ENCODE measurements at places on chromosomes 7 and 10.

DNA sequence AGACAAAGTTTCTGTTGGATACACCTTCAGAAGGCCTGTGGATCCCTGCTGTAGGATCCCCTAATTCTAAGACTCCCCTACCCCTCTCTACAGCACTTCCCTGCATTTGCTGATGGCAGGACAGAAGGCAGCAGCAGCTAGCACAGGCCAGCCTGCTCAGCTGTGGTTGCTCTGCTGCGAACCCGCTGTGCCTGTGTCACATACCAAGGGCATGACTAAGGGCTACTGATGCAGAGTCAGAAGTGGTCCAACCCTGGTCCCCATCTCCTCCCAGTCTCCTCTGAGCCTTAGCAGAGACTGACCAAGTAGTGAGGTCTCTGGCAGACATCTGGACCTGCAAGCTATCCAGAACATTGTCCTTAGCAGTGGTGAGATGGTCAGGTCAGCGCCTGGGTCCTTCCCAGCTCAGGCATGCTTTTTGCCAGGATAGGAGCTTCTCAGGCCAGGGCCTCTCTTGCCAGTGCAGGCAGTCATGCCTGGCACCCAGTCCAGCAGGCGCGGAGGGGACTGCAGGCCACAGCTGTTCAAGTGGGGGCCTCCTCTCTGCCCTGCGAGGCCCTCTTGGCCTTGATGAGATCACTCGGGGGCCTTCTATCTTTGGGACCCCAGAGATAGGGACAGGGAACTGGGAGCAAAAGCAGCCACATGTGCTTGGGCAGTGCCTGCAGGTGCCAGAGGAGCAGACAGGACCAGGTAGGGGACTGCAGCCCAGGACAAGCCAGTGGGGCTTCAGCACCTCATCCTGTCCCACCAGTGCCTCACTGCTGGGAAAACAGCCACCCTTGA is 146.4 kb downstream of the ZNF248 start:
- no peak for DNase-seq

DNA sequence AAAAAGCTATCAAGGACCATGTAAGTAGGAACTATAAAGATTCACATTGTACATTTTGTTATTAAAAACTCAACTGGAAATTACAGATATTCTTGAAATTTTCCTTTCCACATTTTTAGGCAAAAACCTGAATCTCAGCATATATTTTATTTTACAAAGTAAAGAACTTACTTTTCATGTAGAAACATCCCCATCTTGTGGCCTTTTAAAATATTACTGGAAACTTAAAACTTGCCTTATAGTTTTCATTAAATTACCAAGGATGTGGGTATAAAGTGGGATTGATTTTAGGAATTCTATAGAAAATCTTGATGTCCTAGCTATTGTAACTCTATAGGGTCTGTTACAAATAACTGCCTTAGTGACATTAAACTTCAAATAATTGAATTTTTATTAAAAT is 10.6 kb downstream of the DBF4 start:
- DNase-seq: peak; percentile 55

GRCh38 chr7:132919771-132920170 is 162.1 kb downstream of the CHCHD3 start:
- DNase-seq: no peak

DNA sequence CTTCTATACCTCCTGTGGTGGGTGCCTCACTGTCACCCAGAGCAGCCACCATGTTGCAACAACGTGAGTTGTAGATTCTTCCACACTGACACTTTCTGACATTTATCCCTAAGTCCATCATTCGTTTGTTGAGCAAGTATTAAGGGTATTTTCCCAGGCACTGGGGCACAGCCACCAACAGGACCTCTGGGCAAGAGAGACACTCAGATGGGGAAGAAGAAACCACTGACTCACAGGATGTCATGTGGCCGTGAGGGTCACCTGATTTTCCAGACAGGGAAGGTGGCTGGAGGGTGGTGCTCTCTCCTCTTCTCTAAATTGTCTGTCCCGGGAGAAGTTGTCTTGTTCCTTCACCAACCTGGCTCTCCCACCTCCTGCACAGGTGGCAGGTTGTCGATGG is 51.7 kb upstream of the PPIF start:
- DNase-seq: no peak

- no peak for DNase-seq
Measured at GRCh38 chr10:122233857-122234348, 37.2 kb upstream of the BTBD16 start.

DNA sequence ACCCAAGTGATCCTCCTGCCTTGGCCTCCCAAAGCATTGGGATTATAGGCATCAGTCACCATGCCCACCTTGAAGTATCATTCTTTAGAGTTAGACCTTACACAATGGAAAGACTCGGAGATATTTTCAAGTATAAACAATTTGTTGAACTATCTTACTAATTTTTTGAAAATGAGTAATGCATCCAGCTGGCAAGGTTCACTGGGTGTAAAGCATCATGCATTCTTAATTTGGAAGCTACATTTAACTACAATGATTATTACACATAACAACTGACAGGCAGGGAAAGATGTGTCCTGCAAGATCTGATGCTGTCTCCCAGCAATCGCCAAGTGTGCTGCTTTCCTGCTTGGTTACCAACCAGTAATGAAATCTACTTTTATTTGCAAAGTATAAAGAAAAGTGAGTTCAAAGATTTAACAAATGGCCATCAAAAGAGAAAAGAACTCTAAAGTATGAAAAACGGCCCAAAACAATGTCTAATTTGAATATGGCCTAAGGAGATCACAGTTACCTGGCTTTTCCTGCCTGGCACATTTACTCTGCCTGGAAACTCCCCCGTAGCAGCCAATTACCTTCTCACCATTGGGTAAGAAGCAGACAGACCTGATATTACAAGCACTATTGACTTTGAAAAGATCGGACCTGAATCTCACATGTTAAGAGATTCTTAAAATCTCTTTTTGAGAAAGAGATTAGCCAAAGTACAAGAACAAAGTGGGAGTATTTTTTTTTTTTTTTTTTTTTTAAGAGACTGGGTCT is 59.3 kb upstream of the NMT2 start:
- DNase-seq: no peak

- DNase-seq: no peak
Measured at GRCh38 chr7:47326808-47327207, 255.1 kb downstream of the TNS3 start.

GRCh38 chr7:46879783-46880182 is 702.1 kb downstream of the TNS3 start:
- no peak for DNase-seq

DNA sequence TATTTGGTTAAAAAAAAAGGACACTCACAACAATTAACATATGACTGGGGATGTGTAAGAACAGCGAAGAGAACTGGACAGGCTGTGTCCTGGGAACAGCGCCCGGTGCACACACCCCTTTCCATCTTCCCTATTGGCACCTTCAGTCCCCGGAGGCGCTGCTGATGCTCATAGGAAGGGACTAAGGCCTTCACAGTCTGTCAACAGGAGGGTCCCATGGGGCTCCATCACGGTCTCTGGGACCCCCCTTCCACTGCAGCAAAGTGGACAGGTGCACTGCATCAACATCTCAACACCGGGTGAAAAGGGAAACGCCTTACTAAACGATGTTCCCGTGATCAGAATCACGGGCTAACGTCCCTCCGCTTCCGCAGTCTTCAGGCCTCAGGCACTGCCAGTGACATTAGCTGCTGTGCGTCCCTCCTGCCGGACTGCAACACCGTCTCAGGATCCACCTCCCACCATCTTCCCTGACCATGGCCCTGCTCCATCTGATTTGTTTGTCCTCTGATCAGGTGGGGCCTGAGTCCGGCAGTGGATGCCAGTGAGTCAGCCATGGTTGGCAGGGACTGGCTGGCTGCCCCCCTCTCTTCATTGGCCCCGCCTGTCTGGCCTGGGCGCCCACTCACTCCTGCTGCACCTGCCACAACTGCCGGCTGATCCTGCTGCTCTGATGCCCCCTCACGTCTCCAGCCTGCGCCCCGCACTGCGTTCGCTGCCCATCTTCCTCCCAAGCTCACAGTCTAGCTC is 614.7 kb downstream of the DNAJB6 start:
- DNase-seq: no peak

GRCh38 chr7:9785211-9785610 is 1188.5 kb upstream of the PHF14 start:
- no peak for DNase-seq

DNA sequence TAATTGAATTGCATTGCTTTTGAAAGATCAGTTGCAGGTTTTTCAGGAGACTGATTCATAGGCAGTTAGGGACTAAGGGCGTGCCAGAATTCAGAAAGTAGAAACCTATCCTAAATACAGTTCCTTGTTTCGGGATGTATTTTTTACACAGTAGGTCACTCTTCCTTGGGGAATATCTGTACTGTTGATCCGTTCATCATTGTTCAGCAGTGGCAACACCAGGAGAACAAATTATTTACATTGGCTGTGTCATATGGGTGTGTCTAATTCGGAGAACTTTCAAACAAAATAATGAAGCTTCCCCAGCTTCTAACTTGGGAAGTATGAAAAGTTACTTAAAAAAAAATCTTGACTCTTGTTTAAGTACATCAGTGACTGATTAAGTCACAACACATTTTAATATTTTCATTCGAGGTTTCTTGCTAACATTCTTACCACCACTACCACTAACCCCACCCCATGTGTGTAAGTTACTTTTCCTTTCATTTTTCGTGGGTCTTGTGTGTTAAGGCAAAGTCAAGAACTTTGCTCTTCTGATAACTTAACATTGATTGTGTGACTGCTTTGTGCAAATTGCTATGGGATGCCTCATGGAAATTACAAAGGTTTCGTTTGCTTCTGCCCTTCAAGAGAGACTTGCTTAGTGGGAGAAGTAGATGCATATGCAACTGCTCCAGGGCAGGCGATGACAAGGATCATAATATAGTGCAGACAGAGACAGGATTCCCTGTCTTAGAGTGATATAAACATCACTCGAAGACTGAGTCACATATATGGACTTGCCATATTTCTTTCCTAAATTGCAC is 43.8 kb upstream of the RPA3 start:
- DNase-seq: peak; percentile 69

DNA sequence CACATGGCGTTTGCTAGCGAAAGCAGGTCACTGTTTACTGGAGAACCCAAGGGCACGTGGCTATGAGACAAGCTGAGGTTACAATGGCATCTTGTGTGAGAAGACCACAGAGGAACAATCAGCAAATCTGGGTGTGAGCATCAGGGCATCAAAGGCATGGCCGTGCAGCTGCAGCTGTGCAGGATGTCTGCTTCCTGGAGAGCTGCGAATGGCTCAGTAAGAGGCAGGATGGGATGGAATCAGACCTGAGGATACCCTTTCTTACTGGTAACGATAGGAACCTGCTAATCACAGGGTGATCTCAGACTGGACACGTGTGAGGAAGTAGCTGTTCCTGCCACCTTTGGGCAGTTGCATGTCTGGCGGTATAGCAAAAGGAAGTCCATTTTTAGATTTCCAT is 119.5 kb downstream of the RNF216 start:
- DNase-seq: peak; percentile 10

- DNase-seq: peak; percentile 57
Measured at GRCh38 chr10:4127518-4128315, 342.7 kb upstream of the KLF6 start.

DNA sequence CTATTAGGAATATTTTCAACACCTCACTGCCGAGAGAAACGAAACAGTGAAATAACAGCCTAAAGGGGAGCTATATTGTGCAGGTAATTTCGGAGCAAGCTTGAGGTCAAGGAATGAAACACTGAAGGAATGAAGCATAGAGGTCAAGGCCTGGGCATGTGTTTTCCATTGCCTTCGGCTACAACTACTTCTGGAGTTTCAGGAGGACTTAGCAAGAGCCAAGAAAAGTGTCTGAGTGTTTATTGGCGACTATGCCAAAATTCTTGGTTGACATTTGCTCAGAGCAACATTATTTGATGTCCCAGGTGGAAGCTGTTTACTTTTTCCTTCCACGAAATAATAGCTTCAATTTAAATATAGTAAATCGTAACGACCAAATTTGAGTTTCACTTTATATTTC is 89.6 kb upstream of the IFRD1 start:
- no peak for DNase-seq

- no peak for DNase-seq
Measured at GRCh38 chr7:77528368-77528767, 8.7 kb upstream of the PTPN12 start.

- no peak for DNase-seq
Measured at GRCh38 chr10:114653926-114654325, 4.1 kb downstream of the ABLIM1 start.

DNA sequence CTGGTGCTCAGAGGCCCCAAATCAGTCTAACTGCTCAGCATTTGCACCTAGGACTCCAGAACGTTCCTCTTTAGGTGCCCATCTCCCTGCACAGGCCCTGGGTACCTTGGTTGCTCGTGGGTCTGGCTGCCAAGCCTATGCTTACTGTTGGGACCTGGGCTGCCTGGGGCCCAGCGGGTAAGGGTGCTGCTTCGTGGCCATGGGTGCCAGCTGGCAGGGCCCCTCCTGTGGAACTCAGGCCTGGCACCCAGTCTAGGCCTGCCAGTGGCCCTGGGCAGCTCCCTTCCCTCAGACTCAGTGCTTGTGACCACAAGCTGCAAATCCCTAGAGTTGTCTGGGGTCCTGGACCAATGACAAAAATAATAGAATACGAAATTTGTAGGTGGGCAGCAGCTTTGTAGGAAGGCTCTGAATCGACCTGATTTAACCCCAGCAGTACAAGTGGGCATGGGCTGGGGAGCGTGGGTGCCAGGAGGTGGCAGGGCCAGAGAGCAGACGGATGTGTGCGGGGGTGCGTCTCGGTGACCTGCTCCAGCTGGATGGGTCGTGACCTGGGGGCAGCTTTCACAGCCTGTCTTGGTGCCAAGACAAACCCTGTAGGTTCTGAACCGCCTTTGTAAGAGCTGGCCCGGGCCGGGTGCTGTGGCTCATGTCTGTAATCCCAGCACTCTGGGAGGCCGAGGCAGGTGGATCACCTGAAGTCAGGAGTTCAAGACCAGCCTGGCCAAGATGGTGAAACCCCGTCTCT is 69.7 kb downstream of the MKI67 start:
- DNase-seq: no peak

DNA sequence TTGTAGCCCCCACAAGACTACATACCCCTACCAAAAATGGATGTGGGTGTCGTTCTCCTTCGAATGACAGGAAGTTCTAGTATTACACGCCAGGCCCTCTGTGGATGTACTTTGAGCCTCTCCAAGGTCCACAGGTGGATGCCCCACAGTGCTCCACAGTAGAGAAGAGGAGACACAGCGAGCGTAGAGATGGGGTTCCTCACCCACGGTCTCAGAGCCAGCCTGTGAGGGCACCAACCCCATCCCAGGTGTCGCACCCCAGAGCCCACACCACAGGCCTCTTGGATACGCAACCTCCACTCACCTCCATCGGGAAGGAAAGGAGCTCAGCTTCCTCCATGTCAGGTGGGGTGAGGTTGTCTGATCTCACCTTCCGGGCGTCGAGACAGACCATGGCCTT is 2.3 kb downstream of the CPA5 start:
- DNase-seq: no peak

GRCh38 chr10:3787016-3787400 is 2.0 kb upstream of the KLF6 start:
- no peak for DNase-seq

- DNase-seq: no peak
Measured at GRCh38 chr10:30786906-30787305, 157.4 kb upstream of the LYZL2 start.

- DNase-seq: no peak
Measured at GRCh38 chr7:102106625-102107024, 180.0 kb upstream of the SH2B2 start.

GRCh38 chr10:17851611-17852010 is 42.5 kb downstream of the MRC1 start:
- no peak for DNase-seq

- DNase-seq: no peak
Measured at GRCh38 chr7:58087536-58088190, 637.7 kb downstream of the ZNF716 start.

GRCh38 chr10:103539751-103540150 is 46.2 kb downstream of the NEURL1 start:
- DNase-seq: no peak

GRCh38 chr7:51850126-51850525 is 533.5 kb upstream of the COBL start:
- DNase-seq: no peak
